ENCODE measurements at places on chromosomes 12 and 14. TPM values are rescaled to one million over a fixed set of nuclear protein-coding genes. Genes with fewer than 3 reads are reported as not detected.

The GRIN2B gene
- 12.0 TPM for total RNA-seq

DNA sequence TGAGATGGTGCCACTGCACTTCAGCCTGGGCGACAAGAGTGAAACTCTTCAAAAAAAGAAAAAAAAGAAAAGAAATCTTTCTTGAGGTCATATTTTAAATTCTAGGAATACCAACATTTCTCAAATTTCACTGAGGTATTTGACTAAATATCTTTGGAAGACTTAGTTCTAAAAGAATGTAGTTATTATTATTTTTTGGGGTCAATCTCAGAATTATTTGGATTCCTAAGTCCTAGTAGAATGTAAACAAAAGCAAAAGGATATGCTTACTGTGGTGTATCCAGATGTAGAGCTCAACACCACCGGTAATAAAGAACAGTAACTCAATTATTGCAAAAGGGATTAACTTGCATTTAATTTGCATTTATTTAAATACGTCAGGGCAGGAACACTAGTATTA, 25.0 kb downstream of the PRICKLE1 start:
- H3K36me3 ChIP-seq: no peaks in the 10 kb centered on the region
- DNase-seq: no peak
- no peak overlapping the region for H3K27ac ChIP-seq

DNA sequence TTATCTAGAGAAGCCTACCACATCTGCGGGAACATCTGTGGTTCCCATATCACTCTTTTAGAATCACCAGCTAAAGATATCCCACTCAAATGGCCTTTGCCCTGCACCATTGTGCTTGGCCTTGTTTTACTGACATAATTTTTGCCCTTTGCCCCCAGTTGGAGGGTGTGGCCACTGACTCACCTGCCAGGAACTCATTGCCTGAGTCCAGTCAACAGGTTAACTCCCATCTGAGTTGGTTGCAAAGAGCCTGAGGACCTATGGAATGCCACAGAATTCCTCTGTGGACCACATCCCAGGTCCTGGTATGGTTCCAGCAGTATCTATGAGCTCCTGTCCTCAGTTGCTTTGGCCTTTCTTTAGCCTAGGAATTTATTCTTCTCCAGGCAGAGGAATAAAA, 55.7 kb upstream of the PTGR2 start:
- DNase-seq: no peak
- H3K27ac ChIP-seq: no peak overlapping the region
- H3K4me3 ChIP-seq: no peak overlapping the region
- H3K36me3 ChIP-seq: no peaks in the 10 kb centered on the region

DNA sequence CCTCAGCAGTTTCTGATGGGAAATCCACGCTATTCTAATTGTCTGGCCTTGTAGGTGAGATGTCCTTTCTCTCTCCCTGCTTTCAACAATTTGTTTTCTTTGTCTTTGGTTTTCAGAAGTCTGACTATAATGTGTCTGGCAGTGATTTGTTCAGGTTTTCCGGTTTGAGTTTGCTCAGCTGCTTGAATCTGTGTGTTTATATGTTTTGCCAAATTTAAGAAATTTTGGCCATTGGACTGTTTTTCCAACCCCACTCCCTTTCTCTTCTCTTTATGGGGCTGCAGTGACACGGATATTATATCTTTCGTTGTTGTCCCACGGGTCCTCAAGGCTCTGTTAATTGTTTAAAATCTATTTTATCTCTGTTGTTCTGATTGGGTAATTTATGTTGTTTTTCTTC, 105.0 kb downstream of the ADGRD1 start:
- no peaks in the 10 kb centered on the region for H3K27me3 ChIP-seq
- no peak overlapping the region for H3K27ac ChIP-seq
- DNase-seq: no peak
- no peaks in the 10 kb centered on the region for H3K36me3 ChIP-seq

DNA sequence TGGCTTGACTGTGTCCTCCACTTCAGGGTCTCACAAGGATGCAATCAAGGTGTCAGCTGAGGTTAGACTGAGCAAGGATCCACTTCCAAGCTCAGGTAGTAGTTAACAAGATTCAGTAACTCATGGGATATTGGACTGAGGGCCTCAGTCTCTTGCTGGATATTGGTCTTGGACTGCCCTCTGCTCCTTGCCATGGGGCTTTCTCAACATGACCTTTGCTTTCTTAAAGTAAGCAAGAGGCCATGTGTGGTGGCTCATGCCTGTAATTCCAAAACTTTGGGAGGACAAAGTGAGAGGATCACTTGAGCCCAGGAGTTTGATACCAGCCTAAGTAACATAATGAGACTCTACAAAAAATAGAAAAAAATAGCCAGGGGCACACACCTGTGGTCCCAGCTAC, 231.3 kb upstream of the AMIGO2 start:
- no peaks in the 10 kb centered on the region for H3K27me3 ChIP-seq
- H3K4me3 ChIP-seq: no peak overlapping the region
- no peaks in the 10 kb centered on the region for H3K36me3 ChIP-seq
- no peaks in the 10 kb centered on the region for H3K4me1 ChIP-seq

The TTC6 gene
- 4.2 TPM for total RNA-seq

The TTC7B gene
- total RNA-seq: 35.4 TPM

GRCh38 chr12:75578546-75578945, 67.1 kb upstream of the KRR1 start:
- H3K4me1 ChIP-seq: no peaks in the 10 kb centered on the region
- H3K36me3 ChIP-seq: no peaks in the 10 kb centered on the region
- no peaks in the 10 kb centered on the region for H3K27me3 ChIP-seq

- peaks cover 16% of the 10 kb centered on the region for H3K36me3 ChIP-seq
- H3K4me1 ChIP-seq: peaks cover 11% of the 10 kb centered on the region
- no peak for DNase-seq
- no peak overlapping the region for H3K27ac ChIP-seq
- H3K4me3 ChIP-seq: no peak overlapping the region
- no peaks in the 10 kb centered on the region for H3K27me3 ChIP-seq
Observed at GRCh38 chr14:49623941-49624839, 3.6 kb downstream of the MGAT2 start.
